SW 1271 (cell line): ENCODE measurements at places on chromosomes 16 and 17.

DNA sequence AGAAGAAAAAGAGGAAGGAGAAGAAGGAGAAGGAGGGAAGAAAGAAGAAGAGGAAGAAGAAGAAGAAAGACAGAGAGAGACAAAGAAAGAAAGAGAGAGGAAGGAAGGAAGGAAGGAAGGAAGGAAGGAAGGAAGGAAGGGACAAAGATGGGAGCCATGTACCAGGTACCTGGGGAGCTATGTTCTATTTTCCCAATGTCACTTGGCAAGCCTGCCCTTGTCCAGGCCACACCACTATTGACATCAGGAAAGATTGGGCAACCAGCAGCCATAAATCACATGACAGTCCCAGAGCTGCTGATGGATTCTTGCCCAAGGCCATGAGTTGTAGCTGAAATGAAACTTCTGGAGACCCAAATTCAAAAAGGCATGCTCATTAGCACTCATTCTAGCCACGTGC, 2.7 kb upstream of the CES1 start:
- no peak for DNase-seq

DNA sequence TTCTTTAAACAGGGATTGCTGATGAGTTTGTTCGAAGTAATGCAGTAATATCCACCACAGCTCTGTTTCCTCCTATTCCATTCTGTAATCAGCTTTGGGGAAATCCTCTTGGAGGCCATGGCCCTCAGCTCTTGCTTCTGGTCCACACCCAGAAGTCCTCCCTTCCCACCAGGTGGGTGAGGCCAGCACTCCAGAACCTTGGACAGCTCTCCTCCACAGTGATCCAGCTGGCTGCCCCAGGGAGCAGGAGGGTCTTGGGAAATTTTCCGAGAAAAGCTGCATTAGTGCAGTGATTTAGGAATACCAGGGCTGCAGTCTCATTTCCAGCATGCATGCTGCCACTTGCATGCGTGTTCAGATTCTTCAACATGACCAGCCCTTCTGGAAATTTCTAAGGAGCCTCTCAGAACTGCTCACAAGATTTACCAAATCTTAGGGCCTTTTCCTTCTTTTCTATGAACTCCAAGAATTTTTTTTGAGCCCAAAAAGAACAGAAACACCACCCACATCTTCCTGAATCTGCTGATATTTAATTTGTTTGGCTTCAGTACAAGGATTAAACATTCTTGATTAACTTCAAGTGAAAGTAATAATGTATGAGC, 4.2 kb downstream of the SMPD3 start:
- DNase-seq, result no peak

DNA sequence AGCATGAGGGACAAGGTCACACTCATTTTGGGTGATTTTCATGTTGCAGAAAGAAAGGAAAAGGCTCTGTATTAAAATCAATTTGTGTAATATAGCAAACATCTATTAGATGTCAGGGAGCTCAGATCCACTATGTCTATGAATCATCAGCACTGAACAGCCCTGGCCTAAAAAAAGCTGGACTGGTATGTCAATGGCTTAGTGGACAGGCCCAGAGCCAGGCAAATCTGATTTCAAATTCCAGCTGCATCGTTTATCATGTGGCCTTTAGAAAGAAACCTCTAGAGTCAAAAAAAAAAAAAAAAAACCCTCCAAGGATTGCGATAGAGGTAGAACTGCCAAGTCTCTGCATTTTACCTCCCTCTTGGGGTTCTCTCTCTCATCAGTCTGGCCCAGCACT, 5.4 kb downstream of the GAS7 start:
- no peak for DNase-seq

DNA sequence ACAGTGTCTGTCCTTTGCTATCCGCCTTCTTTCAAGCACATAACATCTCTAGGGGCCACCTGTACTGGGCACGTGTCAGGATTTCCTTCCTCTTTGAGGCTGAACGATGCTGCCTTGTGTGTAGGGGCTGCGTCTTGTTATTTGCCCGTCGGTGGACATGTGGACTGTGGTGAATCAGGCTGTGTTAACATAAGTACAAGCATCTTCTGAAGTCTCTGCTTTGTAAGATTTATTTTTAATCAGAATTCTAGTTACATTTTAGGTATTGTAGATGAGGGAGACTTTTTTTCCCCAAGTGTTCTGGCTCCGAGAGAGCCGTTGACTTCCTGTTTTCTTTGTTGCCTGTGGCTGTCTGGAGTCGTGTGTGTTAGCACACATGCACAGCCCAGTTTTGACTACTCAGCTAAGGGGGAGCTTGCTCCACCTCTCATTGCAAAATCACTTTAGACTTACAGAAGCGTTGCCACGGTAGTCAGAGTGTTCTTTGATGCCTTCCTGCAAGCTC, 26.1 kb downstream of the SPG7 start:
- no peak for DNase-seq

GRCh38 chr16:68973611-68974120, 130.3 kb downstream of the TANGO6 start:
- DNase-seq, result no peak

DNA sequence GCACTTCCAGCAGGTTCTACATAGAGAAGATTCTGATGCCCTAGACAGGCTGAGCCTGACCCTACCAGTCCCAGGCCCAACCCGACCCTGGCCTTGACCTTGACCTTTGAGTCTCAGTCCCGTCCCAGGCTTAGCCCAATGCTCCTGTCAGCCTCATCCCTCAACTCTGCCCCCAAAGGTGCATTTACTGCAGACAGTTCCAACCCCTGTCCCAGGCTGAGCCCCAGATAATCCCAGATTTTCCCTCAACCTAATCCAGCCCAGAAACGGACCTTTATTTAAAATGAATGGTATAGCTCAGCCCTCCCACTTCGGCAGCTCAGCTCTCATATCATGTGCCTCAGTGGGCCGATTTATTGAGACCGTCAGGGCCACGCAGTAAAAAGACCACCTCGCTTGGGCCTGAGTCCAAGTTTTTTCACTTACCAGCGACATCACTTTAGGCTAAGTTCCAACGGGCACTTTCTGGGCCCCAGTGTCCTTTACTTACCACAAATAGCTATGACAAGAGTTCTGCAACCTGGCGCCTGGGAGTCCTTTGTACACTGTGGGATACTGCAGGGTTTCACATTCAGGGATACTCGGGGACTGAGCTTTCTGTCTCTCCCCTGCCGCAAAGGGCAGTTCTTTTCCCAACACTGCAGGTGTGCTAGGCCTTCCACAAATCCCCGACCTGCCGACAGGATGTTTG, 89.5 kb downstream of the WSCD1 start:
- no peak for DNase-seq

DNA sequence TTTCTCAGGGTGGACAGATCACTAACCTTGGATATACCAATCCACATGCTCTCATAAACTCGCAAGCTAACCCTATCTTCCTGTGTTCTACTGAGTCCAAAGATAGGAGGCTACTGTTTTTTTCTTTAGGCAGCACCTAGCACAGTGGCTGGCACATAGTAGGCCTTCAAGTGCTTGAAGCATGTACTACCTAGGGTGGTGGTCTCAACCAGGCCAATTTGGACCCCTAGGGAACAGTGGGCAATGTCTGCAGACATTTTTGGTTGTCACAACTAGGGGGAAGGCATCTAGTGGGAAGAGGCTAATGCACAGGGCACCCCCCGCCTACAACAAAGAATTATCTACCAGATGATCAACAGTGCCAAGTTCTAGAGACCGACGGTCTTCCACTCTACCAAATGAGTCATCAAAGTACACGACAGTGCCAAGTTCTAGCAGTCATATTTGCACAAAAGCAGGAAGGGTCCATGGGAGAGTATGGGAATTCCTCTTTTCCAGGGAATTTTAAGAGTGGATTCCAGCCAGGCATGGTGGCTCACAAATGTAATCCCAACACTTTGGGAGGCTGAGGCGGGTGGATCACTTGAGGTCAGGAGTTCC, 390.3 kb downstream of the SLC39A11 start:
- DNase-seq, result no peak

DNA sequence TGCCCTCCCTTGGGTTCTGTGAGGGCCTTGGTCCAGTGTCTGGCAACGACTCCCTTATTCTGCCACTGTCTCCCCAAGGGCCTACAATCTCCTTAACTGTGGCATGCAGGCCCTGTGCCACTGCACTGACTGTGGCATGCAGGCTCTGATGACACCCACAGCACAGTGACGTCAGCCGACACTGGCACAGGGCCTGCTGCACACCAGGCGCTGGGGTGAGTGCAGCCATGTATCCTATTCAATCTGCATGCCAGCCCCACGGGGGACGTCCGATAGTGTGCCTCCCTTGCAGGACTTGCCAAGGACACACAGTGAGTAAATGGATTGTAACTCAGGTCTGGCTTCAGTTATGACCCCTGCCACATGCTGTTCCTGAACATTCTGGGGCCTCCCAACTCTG, 39.8 kb upstream of the RASD1 start:
- no peak for DNase-seq

DNA sequence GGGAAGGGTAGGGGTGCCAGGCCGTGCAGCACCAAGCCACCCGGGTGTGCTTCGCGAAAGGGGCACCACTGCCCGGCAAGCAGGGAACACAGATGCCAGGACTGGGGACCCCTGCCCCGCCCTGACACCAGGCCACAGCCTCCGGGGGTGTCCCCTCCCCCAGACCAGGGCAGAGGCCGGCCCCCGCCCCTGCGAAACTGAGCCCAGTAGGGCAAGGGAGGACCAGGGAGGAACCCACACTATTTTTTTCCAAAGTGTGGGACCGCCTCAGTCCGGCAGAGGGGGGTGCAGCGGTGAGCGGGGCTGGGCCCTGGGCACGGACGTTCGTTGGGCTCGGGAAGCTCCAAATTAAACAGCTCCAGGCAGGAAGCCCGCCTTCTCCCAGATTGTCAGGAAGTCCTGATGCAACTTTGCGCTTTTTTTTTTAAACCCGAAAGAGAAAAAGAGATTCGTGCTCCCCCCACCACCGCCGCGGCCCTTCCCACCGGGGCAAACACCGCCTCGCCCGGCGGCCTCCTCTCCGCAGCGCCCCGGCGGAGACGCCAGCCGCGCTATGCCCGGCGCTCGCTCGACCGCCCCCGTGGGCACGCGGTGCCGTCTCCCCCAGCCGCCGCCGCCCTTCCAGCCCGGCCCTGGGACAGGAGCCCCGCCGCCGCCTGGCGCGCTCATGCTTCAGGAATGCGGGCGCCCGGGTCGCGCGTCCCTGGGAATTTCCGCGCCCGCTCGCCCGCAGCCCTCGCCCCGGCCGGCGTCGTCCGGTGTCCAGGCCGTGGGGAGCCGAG, 755 bp downstream of the PIEZO1 start:
- no peak for DNase-seq

DNA sequence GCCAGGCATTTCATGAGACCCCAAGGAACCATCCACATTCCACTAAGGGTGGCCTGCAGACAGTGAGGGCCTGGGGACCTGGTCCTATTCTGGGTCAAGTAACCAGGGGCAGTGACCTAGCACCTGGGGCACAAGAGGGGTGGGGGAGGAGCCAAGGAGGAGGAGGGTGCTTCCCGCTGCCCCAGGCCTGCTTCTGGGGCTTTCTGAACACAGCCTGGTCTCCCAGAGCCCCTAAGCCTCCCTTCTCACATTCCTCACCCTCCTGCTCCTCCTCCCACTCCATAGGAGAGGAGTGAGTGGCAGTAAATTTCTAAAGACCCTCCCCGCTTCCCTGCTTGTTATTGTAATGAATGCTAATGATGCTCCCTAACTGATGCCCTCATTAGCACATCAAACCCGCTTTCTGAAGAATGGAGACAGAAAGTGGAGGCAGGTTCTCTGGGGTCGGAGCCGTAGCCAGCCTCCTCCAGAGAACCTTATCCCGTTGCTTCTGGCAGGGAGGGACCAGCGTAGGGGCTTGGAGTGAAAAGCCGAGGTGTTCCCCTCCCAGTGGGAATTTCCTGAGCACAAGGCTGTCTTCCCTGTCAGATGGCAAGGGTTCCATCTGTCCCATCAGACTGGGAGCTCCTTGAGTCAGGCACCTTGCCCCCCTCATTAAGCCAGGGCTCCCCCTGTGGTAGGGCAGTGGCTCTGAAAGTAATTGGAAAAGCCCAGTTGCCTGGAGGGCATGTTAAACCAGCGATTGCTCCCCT, 3.7 kb upstream of the SRCIN1 start:
- no peak for DNase-seq

- no peak for DNase-seq
Measured at GRCh38 chr16:77444147-77444460, 9.3 kb upstream of the ADAMTS18 start.

DNA sequence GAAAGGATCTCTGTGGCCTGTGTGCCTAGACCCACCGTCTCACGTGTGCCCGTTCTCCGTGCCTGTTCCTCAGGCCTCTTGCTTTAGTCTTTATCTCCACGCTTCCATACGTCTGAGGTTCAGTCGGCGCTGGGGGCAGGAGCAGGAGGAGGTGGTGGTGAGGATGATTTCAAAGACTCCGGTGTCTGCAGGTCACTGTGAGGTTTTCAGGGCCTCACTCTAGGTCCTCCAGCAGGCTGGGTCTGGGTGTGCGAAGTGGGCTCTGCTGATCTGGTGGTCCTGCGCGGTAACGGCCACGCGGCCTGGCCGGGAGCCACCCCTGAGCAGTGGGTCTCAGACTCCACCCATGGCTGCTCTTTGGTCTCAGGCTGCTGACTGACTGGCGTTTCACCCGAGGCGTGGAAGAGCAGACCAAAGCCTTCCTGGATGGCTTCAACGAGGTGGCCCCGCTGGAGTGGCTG, 14.4 kb upstream of the CLEC18A start:
- DNase-seq, result no peak

DNA sequence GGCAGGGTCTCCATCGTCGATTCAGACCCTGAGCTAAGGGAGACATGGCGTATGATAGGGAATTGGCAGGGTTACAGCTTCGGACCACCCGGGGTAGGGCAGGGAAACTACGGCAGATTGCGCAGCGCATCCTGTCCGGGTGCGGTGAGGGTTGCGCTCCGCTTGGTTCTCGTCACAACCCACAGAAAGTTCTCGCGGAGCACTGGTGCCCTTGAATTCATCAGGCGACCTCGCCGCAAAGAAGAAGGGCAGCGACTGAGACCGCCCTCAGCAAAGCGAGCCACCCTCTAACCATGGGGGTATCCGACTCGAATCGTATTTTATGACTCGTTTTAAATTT, 1.2 kb downstream of the HS3ST3B1 start:
- DNase-seq, result no peak

- DNase-seq, result no peak
Measured at GRCh38 chr16:20391045-20391444, 13.5 kb downstream of the PDILT start.

DNA sequence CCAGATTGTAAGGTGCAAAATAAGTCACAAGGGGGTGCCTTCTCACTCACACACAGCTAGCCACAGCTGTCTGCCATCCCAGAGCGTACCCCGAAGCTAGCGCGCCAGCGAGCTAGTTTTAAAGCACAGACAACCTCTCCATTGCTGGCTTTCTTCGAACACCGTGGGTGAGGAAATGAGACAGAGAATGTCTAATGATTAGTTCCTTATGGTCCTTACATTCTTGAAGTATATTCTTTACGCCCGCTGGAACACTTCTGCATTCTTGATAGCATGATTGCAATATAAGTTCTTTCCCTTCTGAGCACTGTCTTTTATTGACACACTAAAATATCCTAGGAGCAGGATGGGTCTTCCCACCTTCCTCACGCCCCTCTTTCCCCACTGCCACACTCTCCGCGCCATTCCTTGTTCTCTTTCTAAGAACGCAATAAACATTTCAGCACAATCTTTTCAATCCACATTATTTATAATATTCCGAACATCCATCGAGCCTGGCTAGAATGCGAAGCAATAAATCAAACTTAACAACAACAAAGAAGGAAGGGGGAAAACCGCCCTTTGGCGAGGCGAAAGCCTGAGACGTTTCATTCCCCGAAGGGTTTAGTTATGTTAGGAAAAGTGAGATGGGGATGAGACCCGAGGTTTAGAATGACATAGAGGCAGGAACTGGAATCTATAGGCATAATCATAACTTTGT, 251.3 kb downstream of the NTN1 start:
- no peak for DNase-seq
